NCI-H2227 treated with DMSO at 0.1 percent for 48 hours (cell line): ENCODE measurements at places on chromosomes 6 and 20.
A peak's percentile ranks its signal among the peaks of the same experiment; 100 is the strongest.

GRCh38 chr20:52210037-52210990, 18.7 kb upstream of the ZFP64 start:
- DNase-seq, result no peak

DNA sequence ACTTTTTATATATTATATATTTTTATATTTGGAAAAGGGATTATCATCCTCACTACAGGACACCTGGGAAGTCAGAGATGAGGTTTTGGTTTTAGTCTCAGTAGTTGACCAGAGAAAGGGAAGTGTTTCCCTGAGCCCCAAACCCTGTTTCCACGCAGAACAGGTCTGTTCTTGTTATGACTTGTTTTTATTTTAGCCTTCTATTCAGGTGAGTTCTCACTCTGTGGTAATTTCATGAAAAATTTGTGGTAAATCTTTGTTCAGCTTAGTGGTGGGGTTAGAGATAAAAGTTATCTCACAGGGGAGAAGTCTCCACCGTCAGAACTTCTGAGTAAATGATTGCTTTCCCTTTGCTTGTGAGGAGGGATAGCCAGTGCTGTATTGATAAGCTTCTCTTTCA, 224.9 kb downstream of the FARS2 start:
- no peak for DNase-seq

DNA sequence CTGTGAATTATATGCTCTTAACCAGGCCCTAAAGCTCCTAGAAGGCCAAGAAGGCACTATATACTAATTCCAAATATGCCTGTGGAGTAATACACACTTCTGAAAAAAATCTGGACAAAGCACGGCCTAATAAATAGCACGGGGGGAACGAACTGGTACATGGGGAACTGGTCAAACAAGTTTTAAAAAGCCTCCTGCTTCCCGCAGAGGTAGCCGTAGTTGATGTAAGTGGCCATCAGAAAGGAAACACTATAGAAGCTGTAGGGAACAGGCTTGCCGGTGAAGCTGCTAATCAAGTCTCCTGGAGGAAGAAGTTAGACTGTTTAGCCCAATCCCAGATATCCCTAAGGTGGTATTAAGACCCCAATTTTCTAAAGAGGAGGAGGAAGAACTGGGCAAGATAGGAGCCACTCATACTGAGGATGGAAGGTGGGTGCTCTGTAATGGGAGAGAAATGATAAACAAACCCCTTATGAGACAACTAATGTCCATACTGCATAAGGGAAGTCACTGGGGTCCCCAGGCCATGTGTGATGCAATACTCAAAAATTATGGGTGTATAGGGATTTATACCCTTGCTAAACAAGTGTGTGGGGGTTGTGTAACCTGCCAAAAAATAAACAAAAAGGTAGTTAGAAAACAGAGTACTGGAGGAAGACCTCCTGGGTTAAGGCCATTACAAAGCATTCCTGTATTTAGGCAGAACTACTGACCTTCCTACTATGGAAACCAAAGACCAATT, 27.1 kb upstream of the ZNF318 start:
- no peak for DNase-seq

DNA sequence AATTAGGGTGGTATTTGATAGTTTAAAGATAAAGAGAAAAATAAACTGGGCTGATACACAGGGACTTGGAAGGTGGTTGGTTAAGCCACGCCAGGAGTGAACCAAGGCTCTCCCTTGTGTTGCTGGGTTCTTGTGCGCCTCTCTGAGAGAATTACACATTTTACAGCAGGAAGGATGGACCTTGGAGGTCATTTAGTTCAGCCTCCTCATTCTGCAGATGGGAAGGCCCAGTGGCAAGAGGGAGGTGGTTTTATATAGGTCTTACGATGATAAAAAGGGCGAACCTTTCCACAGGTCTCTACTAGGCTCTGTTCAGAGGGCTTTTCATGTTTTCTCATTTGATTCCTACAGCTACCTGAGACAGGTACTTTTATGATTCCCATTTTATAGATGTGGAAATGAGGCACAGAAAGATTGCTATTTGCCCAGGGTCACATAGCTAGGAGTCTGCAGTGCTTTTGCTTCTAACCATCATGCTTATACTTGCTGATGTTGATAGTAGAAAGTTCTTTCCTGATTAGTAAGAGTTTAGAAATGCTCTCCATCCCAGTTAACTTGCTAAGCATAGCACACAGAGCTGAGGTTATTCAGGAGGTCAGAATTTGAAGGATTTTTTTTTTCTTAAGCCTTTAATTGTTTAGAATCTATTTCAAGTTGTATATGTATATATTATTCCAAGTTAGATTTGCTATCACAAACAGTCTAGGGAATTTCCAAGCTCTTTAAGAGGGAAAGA, 12.8 kb downstream of the HIVEP1 start:
- DNase-seq, result no peak

GRCh38 chr6:12490351-12490903, 200.3 kb downstream of the EDN1 start:
- DNase-seq, result no peak

DNA sequence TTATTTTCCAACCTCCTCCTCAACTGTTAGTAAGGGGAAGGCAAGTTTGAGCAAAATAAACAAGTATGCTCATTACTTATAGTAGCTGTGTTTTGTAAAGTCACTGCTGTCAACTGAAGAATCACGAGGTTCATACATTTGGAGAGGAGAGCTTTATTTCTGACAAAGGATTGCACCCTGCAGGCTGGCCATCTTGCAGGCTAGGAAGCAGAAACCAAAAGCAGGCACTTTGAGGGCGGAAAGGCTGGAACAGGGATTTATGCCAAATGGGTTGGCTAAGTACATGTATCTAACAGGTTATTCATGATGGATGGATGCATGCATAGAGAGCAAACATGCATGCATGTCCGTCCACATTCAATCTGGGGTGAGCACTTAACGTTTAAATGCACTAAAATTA, 46.7 kb downstream of the PSMB1 start:
- DNase-seq, result no peak

- peak; percentile 17 for DNase-seq
These were observed 21.3 kb downstream of the PRKN start for GRCh38 chr6:162706232-162706631.

DNA sequence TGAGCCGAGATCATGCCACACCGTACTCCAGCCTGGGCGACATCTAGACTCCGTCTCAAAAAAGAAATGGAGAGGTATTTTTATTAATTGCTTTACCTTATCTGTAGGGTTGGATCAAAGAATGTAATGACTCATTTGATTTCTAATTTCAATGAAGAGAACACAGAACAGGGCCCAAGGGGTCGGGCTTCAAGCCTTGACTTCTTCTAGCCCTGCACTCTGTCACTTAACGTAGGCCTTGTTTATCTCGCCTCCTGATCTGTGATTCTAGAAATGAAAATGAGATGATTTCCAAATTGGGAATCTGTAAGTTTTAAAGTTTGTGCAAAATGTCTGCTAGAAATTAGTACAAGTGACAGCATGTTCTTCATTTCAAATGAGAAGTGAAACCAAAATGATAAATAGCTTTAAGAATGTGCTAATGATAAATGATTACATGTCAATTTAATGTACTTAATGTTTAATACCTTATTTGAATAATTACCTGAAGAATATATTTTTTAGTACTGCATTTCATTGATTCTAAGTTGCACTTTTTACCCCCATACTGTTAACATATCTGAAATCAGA, 180.5 kb downstream of the SLC16A10 start:
- DNase-seq, result no peak
